T-helper 17 cell (primary cell): ENCODE measurements at places on chromosomes 6 and 20.
A peak's percentile ranks its signal among the peaks of the same experiment; 100 is the strongest.

- H3K27me3 ChIP-seq: no peaks in the 10 kb centered on the region
- H3K36me3 ChIP-seq: no peaks in the 10 kb centered on the region
Observed at GRCh38 chr20:59223182-59223601, 59.6 kb downstream of the ZNF831 start.

DNA sequence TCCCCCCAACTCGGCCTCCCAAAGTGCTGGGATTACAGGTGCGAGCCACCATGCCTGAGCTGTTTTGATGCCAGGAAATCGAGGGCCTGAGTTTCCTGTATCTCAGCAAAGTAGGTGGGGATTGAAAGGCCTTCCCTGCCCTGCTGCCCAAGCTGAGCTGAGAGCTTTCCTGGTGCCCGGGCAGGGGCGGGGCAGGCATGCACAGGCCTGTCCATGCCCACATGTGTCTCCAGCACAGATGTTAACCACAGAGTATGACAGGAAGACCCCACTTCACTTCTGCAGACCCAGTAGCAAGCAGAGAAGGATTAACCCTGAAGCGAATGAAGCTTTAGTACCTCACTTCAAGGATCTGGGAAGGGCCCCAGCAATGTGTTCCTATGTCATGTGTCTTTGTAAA lies 66.0 kb downstream of the GPR6 start:
- peaks cover 6% of the 10 kb centered on the region for H3K27me3 ChIP-seq
- peaks cover 13% of the 10 kb centered on the region for H3K4me1 ChIP-seq
- H3K36me3 ChIP-seq: no peaks in the 10 kb centered on the region
- H3K4me3 ChIP-seq: no peak overlapping the region

DNA sequence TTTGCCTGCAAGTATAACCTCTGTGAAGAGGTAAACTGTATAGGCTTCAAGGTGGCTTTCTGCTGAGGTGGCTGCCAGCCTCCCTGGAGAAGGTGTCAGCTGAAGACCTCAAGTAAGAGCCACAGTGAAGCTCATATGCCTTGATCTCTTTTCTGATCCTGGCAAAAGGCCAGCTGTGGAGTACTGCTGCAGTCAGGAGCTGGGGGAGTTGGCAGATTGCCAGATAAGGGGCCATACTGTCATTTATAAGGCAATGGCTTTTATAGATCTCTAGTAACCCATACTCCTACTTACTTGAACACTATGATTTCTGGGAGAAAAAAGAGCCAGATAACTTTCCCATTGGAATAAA lies 8.8 kb upstream of the CEP85L start:
- peak; percentile 32 for DNase-seq
- peak overlapping the region; percentile 91 for H3K27ac ChIP-seq
- peaks cover 36% of the 10 kb centered on the region for H3K4me1 ChIP-seq

DNA sequence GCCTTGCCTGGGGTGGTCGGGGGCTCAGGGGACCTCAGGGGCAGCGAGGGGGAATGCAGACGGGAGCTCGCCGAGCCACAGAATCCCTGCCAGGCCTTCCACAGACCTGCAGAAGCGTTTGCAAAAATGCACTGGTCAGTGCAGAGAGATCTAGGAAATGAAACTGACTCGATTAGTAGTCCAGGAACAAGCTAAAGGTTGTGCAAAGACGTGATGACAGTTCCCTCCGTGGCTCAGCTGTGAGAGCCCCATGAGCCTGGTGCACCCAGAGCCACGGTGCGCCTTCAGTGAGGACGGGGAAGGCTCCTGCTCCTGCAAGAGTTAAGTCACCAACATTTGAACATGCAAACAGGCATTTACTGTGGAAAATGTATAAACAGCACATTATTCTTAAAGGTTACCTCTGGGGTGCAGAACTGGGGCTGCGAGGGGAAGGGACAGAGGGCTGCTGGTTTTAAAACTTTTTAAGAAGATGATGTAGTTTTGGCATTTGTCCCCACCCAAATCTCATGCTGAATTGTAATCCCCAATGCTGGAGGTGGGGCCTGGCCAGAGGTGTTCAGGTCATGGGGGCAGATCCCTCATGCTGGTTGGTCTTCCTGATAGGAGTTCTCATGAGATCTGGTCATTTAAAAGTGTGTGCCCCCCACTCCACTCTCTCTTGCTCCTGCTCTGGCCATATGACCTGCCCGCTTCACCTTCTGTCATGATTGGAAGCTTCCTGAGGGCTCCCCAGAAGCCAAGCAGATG lies 147.3 kb downstream of the DLL1 start:
- H3K4me3 ChIP-seq: no peak overlapping the region
- no peaks in the 10 kb centered on the region for H3K27me3 ChIP-seq
- DNase-seq: no peak
- H3K36me3 ChIP-seq: no peaks in the 10 kb centered on the region

GRCh38 chr20:50541606-50542041 lies 31.4 kb downstream of the PTPN1 start:
- peaks cover 57% of the 10 kb centered on the region for H3K4me1 ChIP-seq
- no peaks in the 10 kb centered on the region for H3K27me3 ChIP-seq
- peak overlapping the region; percentile 39 for H3K4me3 ChIP-seq
- H3K36me3 ChIP-seq: no peaks in the 10 kb centered on the region

- H3K27me3 ChIP-seq: no peaks in the 10 kb centered on the region
- H3K4me1 ChIP-seq: peaks cover 24% of the 10 kb centered on the region
- no peak overlapping the region for H3K4me3 ChIP-seq
- peak overlapping the region; percentile 93 for H3K27ac ChIP-seq
- peaks cover 3% of the 10 kb centered on the region for H3K36me3 ChIP-seq
Observed at GRCh38 chr20:33777816-33778215, 33.3 kb upstream of the CHMP4B start.
